Heart left ventricle (tissue), 16 donors: ENCODE measurements at places on chromosomes 4 and X. TPM values are rescaled to one million over a fixed set of nuclear protein-coding genes. Genes with fewer than 3 reads are reported as not detected.

DNA sequence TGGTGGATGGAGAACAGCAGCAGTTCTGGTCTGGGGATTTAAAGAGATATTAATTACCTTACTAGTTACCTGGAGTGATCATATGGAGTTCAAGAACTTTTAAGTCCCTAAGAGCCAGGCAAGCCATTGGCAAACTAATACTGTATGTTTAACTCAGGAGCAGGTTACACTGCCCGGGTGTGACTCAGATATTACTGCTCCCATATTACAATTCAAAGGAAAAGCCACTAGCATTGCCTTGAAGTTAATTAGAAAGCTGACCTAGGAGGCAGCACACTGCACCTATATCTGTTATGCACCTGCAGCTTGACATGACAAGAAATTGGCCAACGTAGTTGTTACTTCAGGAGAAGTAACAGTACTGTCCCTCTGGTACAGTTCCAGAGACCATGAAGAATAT is 47.2 kb downstream of the GRK4 start:
- H3K4me1 ChIP-seq = no peaks in the 10 kb centered on the region
- H3K4me3 ChIP-seq = no peak overlapping the region
- no peak for DNase-seq
- H3K27ac ChIP-seq = no peak overlapping the region

DNA sequence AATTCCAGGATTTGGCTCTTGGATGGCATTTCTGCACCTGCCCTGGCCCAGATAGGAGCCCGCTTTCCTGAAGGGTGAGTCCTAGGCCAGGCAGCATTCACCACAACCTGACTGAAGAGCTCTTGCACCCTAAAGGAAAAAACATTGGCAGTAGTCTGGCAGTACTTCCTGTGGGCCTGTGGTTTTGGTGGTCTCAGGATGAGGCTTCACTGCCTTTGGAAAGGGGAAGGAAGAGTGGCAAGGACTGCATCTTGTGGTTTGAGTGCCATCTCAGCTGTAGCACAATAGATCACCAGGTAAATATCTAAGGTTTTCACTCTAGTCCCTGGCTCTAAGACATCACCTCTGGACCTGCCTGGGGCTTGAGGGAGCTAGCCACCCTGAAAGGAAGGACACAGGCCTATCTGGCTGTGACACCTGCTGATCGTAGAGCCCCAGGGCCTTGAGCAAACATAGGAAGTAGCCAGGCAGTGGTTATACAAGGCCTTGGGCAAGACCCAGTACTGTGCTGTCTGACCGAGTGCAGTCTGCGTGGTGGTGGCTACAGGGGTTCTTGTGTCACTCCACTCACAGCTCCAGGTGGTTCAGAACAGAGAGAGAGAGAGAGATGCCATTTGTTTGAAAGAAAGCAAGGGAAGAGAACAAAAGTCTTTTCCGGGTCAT is 28.5 kb upstream of the PRRG1 start:
- H3K27me3 ChIP-seq = no peaks in the 10 kb centered on the region
- no peak for DNase-seq
- no peak overlapping the region for H3K27ac ChIP-seq
- no peak overlapping the region for H3K4me3 ChIP-seq
- H3K36me3 ChIP-seq = no peaks in the 10 kb centered on the region

DNA sequence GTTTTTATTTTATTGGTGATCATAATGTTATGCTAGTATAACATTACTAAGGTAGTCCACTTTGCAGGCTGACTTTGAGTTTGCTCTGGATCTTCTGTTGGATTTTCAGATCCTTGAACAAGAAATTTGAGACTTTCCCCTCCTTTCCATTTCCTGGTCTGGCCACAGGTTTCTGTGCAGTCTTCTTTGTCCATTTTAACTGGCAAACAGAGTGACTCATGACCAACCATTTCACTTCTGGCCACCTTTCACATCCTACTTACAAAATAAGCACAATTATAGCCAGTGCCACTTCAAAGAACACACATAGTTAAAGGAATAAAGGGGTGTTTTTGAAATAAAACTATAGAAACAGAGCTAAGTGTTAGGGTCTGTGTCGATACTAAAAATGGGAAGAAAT is 8.4 kb downstream of the ANK2 start:
- no peak overlapping the region for H3K27ac ChIP-seq
- DNase-seq = no peak
- no peaks in the 10 kb centered on the region for H3K36me3 ChIP-seq
- H3K4me3 ChIP-seq = no peak overlapping the region
- no peaks in the 10 kb centered on the region for H3K4me1 ChIP-seq

GRCh38 chrX:133838761-133839676 is 146.4 kb downstream of the GPC3 start:
- no peak for DNase-seq
- H3K27ac ChIP-seq = no peak overlapping the region
- H3K36me3 ChIP-seq = no peaks in the 10 kb centered on the region
- H3K27me3 ChIP-seq = no peaks in the 10 kb centered on the region
- no peaks in the 10 kb centered on the region for H3K4me1 ChIP-seq

GRCh38 chr4:92099861-92100260 is 203.9 kb upstream of the GRID2 start:
- no peaks in the 10 kb centered on the region for H3K4me1 ChIP-seq
- H3K27ac ChIP-seq = no peak overlapping the region
- H3K27me3 ChIP-seq = no peaks in the 10 kb centered on the region
- no peak overlapping the region for H3K4me3 ChIP-seq
- no peaks in the 10 kb centered on the region for H3K36me3 ChIP-seq

- no peaks in the 10 kb centered on the region for H3K27me3 ChIP-seq
- no peaks in the 10 kb centered on the region for H3K36me3 ChIP-seq
- no peak for DNase-seq
- no peak overlapping the region for H3K27ac ChIP-seq
- H3K4me1 ChIP-seq = no peaks in the 10 kb centered on the region
- H3K4me3 ChIP-seq = no peak overlapping the region
These were observed 24.6 kb upstream of the NWD2 start for GRCh38 chr4:37219990-37220389.

GRCh38 chrX:118212817-118213183 is 96.2 kb upstream of the KLHL13 start:
- no peaks in the 10 kb centered on the region for H3K36me3 ChIP-seq
- H3K27me3 ChIP-seq = no peaks in the 10 kb centered on the region
- no peak for DNase-seq
- no peak overlapping the region for H3K4me3 ChIP-seq

DNA sequence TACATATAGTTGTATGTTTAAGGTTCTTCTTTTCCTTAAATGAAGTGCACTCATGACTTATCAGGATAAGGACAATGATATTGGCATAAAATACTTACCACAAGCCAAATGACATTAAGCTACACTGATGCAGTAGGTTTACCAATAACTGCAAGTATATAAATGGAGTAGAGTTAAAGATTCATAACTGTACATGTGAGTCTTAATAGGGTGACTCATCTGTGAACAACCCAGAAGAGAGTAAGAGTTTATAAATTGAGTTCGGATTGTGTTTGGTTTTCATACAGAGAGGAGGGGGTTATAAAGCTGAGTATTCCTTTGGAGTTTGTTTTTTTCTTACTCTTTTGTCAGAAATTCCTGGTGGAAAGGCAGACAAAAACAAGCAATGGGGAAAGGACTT is 144.8 kb downstream of the TLL1 start:
- H3K4me1 ChIP-seq = no peaks in the 10 kb centered on the region
- DNase-seq = no peak
- no peak overlapping the region for H3K4me3 ChIP-seq

- H3K27ac ChIP-seq = no peak overlapping the region
- H3K27me3 ChIP-seq = no peaks in the 10 kb centered on the region
- H3K4me1 ChIP-seq = no peaks in the 10 kb centered on the region
These were observed 17.1 kb downstream of the AFP start for GRCh38 chr4:73452953-73453700.

DNA sequence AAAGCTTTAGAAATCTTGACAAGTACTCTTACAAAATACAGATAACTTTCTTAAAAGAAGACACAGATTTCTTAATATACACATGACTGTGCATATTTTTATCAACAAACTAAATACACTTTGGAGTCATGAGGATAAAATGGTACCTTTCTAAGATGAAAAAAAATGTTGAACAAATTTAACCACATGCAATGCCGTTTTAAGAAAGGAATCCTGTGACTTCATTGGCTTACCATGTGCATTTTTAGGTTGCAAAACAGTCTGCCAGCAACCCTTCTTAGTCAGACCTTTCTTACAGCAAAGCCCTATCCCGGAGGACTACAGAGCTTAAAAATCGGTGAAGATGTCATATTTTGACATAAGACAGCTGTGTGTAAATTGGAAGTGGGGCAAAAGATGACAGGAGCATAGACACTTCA is 51.7 kb downstream of the GASK1B start:
- H3K27me3 ChIP-seq = no peaks in the 10 kb centered on the region
- H3K27ac ChIP-seq = peak overlapping the region; percentile 79
- peak; percentile 31 for DNase-seq
- no peaks in the 10 kb centered on the region for H3K36me3 ChIP-seq
- peaks cover 11% of the 10 kb centered on the region for H3K4me1 ChIP-seq

- H3K4me3 ChIP-seq = no peak overlapping the region
- peak; percentile 32 for DNase-seq
- no peaks in the 10 kb centered on the region for H3K4me1 ChIP-seq
- H3K27ac ChIP-seq = no peak overlapping the region
These were observed 113.5 kb downstream of the RAP1GDS1 start for GRCh38 chr4:98374643-98375042.

DNA sequence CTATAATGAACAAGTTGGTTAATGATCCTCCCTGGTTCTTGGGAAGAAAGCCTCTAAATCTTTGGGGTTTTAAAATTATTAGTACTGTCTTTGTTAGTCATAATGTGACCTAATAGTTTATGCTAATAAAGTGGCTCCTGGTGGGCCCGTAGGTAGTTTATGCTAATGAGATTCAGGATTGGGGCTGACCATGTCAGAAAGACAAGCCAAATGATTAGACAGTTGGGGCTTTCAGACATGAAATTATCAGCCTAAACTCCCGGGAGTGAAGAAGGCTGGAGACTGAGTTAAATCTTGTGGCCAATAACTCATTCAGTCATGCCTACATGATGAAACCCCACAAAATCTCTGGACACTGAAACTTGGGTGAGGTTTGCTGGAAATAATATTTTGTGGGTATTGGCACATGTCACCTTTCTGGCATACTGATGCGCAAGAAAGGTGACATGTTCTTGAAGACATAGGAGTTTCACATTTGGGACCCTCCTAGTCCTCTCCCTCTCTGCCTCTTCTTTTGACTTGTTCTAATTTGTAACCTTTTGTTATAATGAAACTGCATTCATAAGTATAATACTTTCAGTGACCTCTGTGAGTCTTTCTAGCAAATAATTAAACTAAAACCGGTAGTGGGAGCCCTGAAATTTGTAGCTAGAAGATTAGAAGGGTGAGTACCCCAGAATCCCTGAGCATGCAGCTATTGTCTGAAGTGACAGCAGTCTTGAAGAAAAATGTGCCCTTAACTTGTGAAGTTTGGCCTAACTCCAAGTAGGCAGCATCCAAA is 196.8 kb upstream of the FSTL5 start:
- no peak overlapping the region for H3K27ac ChIP-seq
- H3K36me3 ChIP-seq = no peaks in the 10 kb centered on the region
- no peaks in the 10 kb centered on the region for H3K4me1 ChIP-seq
- DNase-seq = no peak
- H3K27me3 ChIP-seq = no peaks in the 10 kb centered on the region

Gene PPP1R3F
- total RNA-seq = 28.4 TPM

Gene SNCA
- 20.8 TPM for total RNA-seq

Gene TCEAL3
- 26.0 TPM for total RNA-seq

Gene VSIG1
- total RNA-seq = not detected

Gene SSX1
- total RNA-seq = not detected

Gene FRMPD4
- 1.4 TPM for total RNA-seq

Gene TAF7L
- not detected for total RNA-seq

Gene SLC49A3
- total RNA-seq = 20.5 TPM
